ENCODE measurements at places on chromosomes 16 and 17.

GRCh38 chr16:84807776-84808175 lies 12.0 kb upstream of the CRISPLD2 start:
- no peak for DNase-seq

DNA sequence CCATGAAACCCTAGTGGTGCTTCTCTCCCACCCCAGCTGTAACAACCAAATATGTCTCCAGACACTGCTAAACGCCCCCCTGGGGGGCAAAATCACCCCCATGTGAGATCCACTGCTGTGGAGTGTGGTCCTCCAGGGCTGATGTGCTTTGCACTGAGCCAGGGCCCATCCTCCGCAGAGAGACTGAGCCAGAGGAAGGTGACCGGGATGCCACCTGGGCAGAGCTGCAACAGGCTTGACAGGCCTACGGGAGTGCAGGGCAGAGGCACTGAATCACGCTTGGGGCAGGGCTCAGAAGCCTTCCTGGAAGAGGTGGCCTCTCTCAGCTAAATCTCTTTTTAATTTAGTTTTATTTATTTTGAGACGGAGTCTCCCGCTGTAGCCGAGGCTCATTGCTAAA lies 4.4 kb downstream of the GJD3 start:
- DNase-seq, result no peak

DNA sequence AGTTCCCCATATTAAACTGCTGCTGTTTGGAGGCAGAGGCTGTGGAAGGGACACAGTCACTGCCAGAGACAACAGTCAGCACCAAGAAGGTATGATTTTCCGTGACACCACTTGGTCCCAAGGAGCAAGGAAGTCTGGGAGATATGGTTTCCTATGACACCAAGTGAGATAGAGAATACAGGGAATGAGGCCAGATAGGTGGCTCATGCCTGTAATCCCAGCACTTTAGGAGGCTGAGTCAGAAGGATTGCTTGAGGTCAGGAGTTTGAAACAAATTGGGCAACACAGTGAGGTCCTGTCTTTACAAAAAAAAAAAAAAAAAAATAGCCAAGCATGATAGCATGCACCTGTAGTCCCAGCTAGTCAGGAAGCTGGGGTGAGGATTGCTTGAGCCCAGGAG lies 90.8 kb downstream of the ABCC12 start:
- DNase-seq, result no peak

DNA sequence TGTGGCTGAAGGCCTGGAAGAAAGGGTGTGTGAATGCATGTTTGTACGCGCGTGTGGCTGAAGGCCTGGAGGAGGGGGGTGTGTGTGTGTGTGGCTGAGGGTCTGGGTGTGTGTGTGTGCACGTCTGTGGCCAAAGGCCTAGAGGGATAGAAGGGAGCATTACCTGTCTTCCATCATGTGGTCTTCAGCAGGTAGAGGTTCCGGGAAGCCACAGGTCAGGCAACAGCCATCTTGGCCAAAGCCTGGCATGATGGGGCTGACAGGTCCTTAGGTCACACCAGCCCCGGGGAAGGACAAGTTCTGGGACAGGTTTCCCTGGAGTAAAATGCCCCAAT lies 5.2 kb downstream of the LITAFD start:
- DNase-seq, result no peak

- DNase-seq, result no peak
Measured at GRCh38 chr16:56067406-56067805, 123.9 kb upstream of the GNAO1 start.

DNA sequence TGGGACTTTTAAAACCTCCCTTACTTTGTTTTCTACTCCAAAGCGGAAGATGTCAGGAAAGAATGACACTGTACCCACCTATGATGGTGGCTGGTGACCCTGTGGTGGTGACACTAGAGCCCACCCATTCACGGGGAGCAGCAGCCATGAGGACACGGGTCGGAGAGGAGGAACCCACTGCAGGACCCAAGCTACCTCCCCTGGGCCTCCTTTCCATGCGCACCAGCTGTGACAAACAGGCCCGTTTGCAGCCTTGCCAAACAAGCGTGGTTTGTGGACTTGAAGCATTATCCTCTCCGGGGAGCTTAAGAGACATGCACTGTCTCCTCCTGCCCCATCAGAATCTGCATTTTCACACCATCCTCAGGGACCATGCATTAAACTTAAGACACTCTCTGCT lies 85.6 kb downstream of the ZFHX3 start:
- no peak for DNase-seq

GRCh38 chr16:82748026-82748425 lies 121.3 kb downstream of the CDH13 start:
- DNase-seq, result no peak

GRCh38 chr16:3983081-3983520 lies 102.6 kb upstream of the CREBBP start:
- peak; percentile 75 for DNase-seq

- DNase-seq, result no peak
Measured at GRCh38 chr16:75114946-75115825, 1.4 kb downstream of the LDHD start.

DNA sequence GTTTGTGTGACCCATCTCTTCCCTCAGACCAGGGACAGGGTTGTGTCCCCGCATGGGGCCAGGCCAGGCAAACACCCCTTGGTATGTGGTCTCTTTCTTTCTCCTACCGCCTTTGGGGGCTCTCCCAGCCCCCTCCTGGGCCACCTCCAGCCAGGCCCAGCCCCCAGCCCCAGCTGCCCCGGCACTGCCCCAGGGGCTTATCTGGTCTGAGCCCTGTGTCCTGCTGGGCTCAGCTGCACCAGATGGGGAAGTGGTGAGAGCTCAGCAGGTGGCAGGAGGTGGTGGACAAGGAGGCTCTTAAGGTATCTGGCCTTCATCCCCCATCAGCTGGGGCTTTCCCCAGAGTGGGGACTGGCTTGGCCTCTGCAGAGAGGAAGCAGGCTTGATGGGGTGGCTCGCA lies 8.7 kb downstream of the ADAM11 start:
- no peak for DNase-seq

DNA sequence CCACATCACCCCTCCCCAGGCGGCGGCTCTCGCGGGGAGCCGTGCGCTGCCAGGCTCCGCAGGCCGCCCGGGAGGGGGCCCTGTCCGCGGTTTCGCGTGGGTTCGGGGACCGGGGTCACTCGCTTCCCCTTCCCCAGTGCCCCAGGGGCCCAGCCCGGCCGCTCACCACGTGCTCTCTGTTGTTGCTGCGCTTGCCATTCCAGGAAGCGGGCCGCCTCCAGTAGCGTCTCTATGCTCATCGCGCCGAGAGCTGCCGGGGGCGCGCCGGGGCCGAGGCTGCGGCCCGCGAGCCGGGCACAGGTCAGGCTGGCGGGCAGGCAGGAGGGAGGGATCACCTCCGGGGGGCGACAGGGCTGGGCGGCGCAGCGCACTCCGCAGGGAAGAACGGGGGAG lies 390 bp downstream of the MNT start:
- DNase-seq, result peak; percentile 70

DNA sequence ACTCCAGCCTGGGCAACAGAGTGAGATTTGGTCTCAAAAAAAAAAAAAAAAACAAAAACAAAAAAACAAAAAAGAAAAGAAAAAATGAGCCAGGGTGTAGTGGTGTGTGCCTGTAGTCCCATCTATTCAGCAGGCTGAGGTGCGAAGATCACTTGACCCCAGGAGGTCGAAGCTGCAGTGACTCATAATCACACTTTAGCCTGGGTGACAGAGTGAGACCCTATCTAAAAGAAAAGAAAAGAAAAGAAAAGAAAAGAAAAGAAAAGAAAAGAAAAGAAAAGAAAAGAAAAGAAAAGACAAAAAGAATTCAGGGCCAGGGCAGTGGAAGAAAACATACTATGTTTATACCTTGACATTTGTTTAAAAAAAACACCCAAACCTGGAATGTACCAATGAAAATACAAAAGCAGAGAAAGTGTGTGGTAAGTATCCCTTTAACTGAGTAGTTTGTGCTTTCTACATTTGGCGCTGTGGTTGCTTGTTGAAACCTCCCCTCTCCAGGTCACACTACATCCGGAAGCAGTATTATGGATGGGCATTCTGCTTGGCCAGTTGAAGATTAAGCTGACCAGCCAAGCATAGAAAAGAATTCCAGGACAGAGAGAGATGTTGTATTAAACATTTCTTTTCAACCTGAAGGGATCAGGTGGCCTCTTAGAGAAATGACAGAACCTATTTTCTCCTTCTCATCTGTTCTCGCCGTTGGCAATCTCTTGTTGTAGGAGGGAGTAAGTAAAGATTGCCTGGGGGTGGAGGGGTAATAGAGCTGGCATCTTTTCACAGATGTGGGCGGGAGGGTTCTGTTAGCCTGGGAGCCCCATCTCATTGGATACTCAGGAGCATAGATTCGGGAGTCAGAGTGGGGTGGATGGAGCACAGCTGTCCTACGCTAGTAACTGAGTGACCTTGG lies 12.1 kb upstream of the PRKCB start:
- peak; percentile 25 for DNase-seq

DNA sequence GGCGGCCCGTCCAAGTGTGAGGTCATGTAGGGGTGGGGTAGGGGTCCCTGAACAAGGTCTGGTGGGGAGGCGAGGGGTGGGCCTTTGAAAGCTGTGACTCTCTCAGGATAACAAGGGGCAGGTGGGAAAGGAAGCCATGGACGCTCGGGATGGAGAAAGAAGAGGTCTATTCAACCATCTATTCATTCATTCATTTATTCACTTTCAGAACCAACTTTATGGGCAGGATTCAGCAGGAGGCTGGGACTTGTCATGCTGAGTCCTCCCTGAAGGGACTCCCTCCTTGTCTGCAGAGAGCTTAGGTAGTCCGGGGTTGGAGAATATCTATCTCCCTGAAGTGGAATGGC lies 8.6 kb upstream of the CD300A start:
- DNase-seq, result no peak

GRCh38 chr16:49036126-49036525 lies 245.5 kb downstream of the CBLN1 start:
- no peak for DNase-seq

- no peak for DNase-seq
Measured at GRCh38 chr17:75524269-75524969, 1.1 kb upstream of the LLGL2 start.

GRCh38 chr16:89281189-89281577 lies 63.7 kb downstream of the ZNF778 start:
- no peak for DNase-seq

- DNase-seq, result no peak
Measured at GRCh38 chr16:1794221-1794871, 841 bp upstream of the IGFALS start.

GRCh38 chr17:70896843-70897242 lies 727.5 kb downstream of the KCNJ2 start:
- no peak for DNase-seq

DNA sequence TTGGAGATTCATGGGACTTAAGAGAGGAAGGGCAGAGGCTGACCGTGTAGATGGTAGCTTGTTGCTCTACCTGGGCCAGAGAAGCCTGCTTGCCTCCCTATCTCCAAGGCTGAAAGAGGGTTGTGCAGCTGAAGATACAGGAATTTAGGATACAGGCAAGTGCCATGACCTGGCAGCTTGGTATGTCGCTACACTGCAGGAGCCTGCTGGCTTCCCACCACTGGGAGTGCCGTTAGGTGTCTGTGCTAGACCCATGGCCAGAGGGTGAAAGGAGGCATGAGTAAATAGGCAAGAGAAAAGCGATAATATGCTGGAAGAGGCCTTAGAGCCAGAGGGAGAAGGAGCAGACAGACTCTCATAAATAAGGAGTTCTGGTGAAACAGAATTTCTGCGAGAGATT lies 10.6 kb downstream of the NAA60 start:
- no peak for DNase-seq

DNA sequence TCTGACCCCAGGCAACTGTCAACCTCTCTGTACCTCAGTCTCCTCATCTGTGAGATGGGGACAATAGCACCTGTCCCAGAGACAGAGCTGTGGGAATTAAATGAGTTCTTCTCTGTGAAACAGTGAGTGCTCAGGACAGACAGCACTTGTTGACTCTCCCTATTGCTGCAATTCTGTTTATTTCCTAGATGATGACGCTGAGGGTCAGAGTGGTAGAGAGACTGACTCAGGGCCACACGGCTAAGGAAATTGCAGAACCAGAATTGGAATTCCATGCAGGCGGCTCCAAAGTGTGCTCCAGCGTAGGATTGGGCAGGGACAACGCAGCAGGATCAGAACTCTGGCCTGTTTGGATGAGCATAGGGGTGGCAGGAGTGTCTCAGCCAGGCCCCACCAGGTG lies 302.2 kb downstream of the C16orf95 start:
- no peak for DNase-seq

GRCh38 chr17:79987187-79987934 lies 48.3 kb downstream of the TBC1D16 start:
- peak; percentile 73 for DNase-seq

GRCh38 chr16:86881861-86882273 lies 303.5 kb downstream of the FOXL1 start:
- DNase-seq, result no peak

DNA sequence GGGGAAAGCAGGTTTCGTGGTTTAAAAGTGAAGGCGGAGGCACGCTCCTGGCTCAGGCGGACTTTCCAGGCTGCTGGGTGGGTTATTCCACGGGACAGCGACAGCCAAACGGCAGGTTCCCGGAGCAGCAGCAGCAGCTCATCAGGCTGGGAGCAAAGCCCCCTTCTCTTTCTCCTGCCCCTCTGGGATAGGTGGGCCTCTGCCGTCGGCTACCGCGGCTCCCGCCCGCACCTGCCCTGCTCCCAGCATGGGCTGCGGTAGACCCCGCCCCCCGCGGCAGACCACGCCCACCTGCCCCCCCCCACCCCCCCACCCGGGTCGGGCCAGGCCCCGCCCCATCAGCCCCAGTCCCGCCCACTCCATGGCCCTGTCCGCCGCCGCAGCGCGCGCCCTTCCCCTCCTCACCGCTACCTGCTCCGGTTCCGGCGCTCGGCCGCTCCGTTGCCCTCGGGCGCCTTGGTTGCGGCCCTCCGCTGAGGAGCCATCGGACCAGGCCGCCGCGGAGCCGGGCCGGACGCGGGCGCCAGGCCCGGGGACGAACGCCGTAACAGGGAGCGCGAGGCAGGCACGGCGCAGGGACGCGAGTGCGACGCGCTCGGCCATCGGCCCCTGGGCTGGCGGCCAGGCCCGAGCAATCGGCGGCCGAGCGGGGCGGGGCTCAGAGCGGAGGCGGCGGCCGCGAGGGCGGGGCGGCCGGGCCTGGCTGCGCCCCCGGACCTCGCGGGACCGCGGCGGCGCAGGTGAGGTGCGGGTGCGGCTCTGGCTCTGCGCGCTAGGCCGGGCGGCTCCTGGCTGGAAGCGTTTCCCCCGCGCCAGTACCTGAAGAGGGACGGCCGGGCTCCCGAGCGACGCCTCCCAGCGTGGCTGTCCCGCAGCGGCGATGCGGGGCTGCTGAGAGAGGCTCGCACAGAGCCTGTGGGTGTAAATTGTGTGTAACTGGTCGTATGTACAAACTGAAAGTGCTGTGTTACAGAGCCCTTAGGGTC lies at the start of the genes HEXD and OGFOD3:
Gene HEXD (plus strand): TSS at position 347 of the 986 bp plus-strand sequence. CDS start 1,453 bp downstream, outside the sequence.
Gene OGFOD3 (minus strand): TSS at position 586 of the 986 bp plus-strand sequence. CDS start 101 bp downstream, at position 485.
- peak; percentile 83 for DNase-seq

- DNase-seq, result no peak
Measured at GRCh38 chr17:17164676-17165075, 41.5 kb downstream of the PLD6 start.

- no peak for DNase-seq
Measured at GRCh38 chr17:2977157-2977556, 86.2 kb downstream of the OR1D5 start.

Data from SW480 (cell line).